Activated CD4-positive, alpha-beta T cell treated with anti-CD3 and anti-CD28 coated beads for 36 hours (primary cell): ENCODE measurements at places on chromosomes 1 and 21. TPM values are rescaled to one million over a fixed set of nuclear protein-coding genes. Genes with fewer than 3 reads are reported as not detected.

Gene CTSS
- total RNA-seq = 31.4 TPM

Gene CFAP141
- total RNA-seq = not detected

Gene MAP7D1
- total RNA-seq = 133 TPM

Gene TMEM39B
- 29.8 TPM for total RNA-seq

Gene FCGR2B
- total RNA-seq = not detected

GRCh38 chr1:39105841-39106765, 80.0 kb downstream of the NDUFS5 start:
- peak; percentile 53 for DNase-seq
- H3K4me1 ChIP-seq = peaks cover 45% of the 10 kb centered on the region
- H3K27ac ChIP-seq = peak overlapping the region; percentile 64
- no peaks in the 10 kb centered on the region for H3K36me3 ChIP-seq
- H3K27me3 ChIP-seq = peaks cover 8% of the 10 kb centered on the region

GRCh38 chr1:65148548-65149350, 746 bp downstream of the AK4 start:
- peaks cover 15% of the 10 kb centered on the region for H3K4me1 ChIP-seq
- H3K36me3 ChIP-seq = peaks cover 18% of the 10 kb centered on the region
- peak; percentile 88 for DNase-seq
- H3K27me3 ChIP-seq = peaks cover 43% of the 10 kb centered on the region
- peak overlapping the region; percentile 85 for H3K4me3 ChIP-seq
- H3K27ac ChIP-seq = peak overlapping the region; percentile 82

GRCh38 chr1:56017336-56017735, 562.0 kb downstream of the PLPP3 start:
- H3K27ac ChIP-seq = no peak overlapping the region
- DNase-seq = no peak
- no peaks in the 10 kb centered on the region for H3K4me1 ChIP-seq
- no peaks in the 10 kb centered on the region for H3K36me3 ChIP-seq
- H3K4me3 ChIP-seq = no peak overlapping the region
- H3K27me3 ChIP-seq = peaks cover 3% of the 10 kb centered on the region

GRCh38 chr1:191206513-191207207, 729.0 kb upstream of the BRINP3 start:
- no peaks in the 10 kb centered on the region for H3K36me3 ChIP-seq
- H3K27me3 ChIP-seq = no peaks in the 10 kb centered on the region
- H3K27ac ChIP-seq = no peak overlapping the region
- H3K4me1 ChIP-seq = no peaks in the 10 kb centered on the region

- H3K27ac ChIP-seq = peak overlapping the region; percentile 91
- peak overlapping the region; percentile 13 for H3K4me3 ChIP-seq
- peaks cover 11% of the 10 kb centered on the region for H3K36me3 ChIP-seq
- no peak for DNase-seq
- peaks cover 21% of the 10 kb centered on the region for H3K4me1 ChIP-seq
Observed at GRCh38 chr1:52659851-52660596, 27.1 kb downstream of the SHISAL2A start.

DNA sequence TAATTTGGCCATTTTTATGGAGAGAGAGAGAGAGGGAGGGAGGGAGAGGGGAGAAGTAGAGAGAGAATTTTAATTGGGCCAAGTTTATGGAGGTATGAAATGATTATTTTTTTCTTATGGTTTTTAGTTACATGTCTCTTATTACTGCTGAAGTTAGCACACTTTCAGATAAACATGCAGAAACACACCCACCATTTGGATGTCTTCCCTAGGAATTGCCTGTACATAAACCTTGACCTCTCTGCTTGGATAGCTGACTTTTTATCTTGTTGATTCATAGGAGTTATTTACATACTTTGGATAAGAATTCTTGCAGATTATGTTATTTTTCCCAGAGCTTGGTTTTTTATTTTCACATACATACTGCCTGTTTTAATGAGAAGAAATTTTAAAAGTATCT, 310.2 kb upstream of the ADAMTS5 start:
- H3K36me3 ChIP-seq = no peaks in the 10 kb centered on the region
- H3K27me3 ChIP-seq = no peaks in the 10 kb centered on the region
- H3K4me1 ChIP-seq = no peaks in the 10 kb centered on the region

- peaks cover 3% of the 10 kb centered on the region for H3K36me3 ChIP-seq
- peaks cover 3% of the 10 kb centered on the region for H3K4me1 ChIP-seq
- no peaks in the 10 kb centered on the region for H3K27me3 ChIP-seq
- no peak for DNase-seq
- H3K27ac ChIP-seq = peak overlapping the region; percentile 10
Observed at GRCh38 chr1:19533626-19534025, 48.3 kb upstream of the CAPZB start.

GRCh38 chr1:201241736-201242135, 41.6 kb upstream of the PKP1 start:
- no peaks in the 10 kb centered on the region for H3K4me1 ChIP-seq
- no peak overlapping the region for H3K4me3 ChIP-seq
- peaks cover 36% of the 10 kb centered on the region for H3K27me3 ChIP-seq
- no peak overlapping the region for H3K27ac ChIP-seq

DNA sequence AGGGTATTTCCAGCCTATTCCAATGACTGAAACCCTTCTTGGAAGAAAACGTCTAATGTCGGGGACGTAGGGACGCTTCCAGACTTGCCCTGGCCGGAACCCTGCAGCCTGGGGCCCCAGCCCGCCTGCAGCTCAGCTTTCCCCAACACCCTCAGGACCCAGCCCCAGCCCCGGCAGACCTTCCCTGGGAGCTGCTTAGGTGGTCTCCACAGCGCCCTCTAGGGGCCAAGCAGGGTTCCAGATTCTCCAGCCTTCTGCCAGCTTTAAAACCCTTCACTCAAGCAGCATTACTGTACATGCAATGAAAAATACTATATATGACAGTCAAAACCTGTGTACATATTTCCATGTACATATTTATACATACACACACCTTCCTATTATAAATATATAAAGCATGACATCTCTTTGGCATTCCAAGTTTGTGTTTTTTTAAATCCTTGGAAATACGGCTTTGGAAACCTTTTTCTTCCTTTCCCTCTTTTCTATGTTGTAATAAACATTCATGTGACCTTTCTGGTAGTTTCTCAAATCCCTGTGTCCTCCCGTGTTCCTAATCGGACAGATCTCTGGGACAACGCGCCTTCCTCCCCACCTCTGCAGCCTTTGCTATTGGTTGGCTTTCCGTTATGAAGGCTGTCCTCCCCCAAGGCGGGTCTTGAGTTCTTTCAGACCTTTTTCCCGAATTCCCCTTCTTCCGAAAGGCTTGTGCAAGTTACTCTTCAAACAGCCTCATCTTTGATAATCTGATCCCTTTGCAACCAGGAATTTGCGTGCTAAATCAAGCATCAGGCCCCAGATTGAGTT, 60.3 kb downstream of the STUM start:
- H3K4me1 ChIP-seq = no peaks in the 10 kb centered on the region
- no peaks in the 10 kb centered on the region for H3K27me3 ChIP-seq
- no peak overlapping the region for H3K4me3 ChIP-seq
- no peak overlapping the region for H3K27ac ChIP-seq
- no peaks in the 10 kb centered on the region for H3K36me3 ChIP-seq

- H3K27ac ChIP-seq = peak overlapping the region; percentile 83
- no peak overlapping the region for H3K4me3 ChIP-seq
- H3K36me3 ChIP-seq = peaks cover 36% of the 10 kb centered on the region
- no peaks in the 10 kb centered on the region for H3K27me3 ChIP-seq
Observed at GRCh38 chr1:181043025-181043888, 9.5 kb downstream of the MR1 start.

DNA sequence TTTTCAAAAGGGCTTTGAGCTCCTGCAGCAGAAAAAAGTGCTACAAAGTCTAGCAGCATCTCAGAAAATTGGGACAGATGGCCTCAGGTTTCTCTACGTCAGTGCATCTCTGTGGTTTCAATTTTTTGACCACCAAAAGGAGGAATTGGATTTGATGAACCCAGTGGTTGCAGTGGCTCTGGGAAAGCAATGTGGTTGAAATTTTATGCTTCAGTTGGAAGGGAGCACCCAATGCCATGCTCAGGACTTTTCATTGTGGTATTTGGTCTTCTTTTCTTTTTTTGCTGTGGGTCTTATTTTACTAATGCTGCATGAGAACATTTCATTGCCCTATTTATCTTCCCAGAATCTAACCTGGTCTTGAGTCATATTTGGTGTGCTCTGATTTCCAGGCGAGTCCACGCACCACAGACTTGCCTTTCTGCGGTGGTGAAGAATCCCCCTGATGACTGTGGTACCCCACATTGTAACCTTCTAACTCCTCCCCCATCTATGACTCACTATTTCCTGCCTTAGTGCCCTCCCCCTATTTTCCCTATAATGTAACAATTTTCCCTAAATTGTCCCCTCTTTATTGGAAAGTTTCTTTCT, 56.7 kb downstream of the S1PR1 start:
- H3K36me3 ChIP-seq = no peaks in the 10 kb centered on the region
- H3K4me3 ChIP-seq = peak overlapping the region; percentile 43
- H3K27ac ChIP-seq = peak overlapping the region; percentile 82
- H3K27me3 ChIP-seq = no peaks in the 10 kb centered on the region
- peak; percentile 79 for DNase-seq

GRCh38 chr1:8516278-8516777, 198.4 kb downstream of the SLC45A1 start:
- no peak for DNase-seq
- H3K4me3 ChIP-seq = no peak overlapping the region
- H3K27ac ChIP-seq = peak overlapping the region; percentile 78
- H3K4me1 ChIP-seq = peaks cover 63% of the 10 kb centered on the region
- no peaks in the 10 kb centered on the region for H3K27me3 ChIP-seq
- peaks cover 16% of the 10 kb centered on the region for H3K36me3 ChIP-seq

GRCh38 chr1:219847215-219847855, 81.0 kb downstream of the SLC30A10 start:
- H3K4me1 ChIP-seq = no peaks in the 10 kb centered on the region
- H3K27me3 ChIP-seq = peaks cover 3% of the 10 kb centered on the region
- no peak overlapping the region for H3K4me3 ChIP-seq
- no peaks in the 10 kb centered on the region for H3K36me3 ChIP-seq
- no peak for DNase-seq

- no peak for DNase-seq
- peaks cover 23% of the 10 kb centered on the region for H3K36me3 ChIP-seq
- no peaks in the 10 kb centered on the region for H3K27me3 ChIP-seq
- no peak overlapping the region for H3K4me3 ChIP-seq
- H3K27ac ChIP-seq = no peak overlapping the region
Observed at GRCh38 chr1:241598249-241598648, 41.9 kb downstream of the CHML start.

DNA sequence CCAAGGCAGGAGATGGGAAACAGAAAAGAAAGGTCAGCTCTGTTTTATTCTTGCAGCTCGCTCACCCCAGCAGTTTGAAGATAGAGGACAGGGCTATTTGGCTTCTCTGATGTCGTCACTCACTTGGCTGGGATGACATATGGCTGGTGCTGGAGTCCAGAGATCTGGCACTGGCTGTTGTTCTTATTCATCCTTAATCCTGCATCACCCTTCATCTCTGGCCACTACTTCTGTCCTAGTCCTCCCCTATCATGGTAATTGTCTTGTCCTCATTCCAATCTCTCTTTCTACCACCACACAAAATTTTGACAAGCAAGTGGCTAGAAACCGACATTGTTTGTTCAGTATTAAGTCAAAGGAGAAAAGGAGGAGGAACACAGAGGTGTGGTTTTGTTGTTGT, 103.8 kb upstream of the PDE4B start:
- no peak overlapping the region for H3K27ac ChIP-seq
- no peak overlapping the region for H3K4me3 ChIP-seq
- no peak for DNase-seq
- peaks cover 2% of the 10 kb centered on the region for H3K4me1 ChIP-seq
- peaks cover 10% of the 10 kb centered on the region for H3K27me3 ChIP-seq

GRCh38 chr1:71835442-71835813, 446.9 kb downstream of the NEGR1 start:
- DNase-seq = no peak
- no peaks in the 10 kb centered on the region for H3K4me1 ChIP-seq
- no peak overlapping the region for H3K4me3 ChIP-seq
- H3K36me3 ChIP-seq = no peaks in the 10 kb centered on the region

DNA sequence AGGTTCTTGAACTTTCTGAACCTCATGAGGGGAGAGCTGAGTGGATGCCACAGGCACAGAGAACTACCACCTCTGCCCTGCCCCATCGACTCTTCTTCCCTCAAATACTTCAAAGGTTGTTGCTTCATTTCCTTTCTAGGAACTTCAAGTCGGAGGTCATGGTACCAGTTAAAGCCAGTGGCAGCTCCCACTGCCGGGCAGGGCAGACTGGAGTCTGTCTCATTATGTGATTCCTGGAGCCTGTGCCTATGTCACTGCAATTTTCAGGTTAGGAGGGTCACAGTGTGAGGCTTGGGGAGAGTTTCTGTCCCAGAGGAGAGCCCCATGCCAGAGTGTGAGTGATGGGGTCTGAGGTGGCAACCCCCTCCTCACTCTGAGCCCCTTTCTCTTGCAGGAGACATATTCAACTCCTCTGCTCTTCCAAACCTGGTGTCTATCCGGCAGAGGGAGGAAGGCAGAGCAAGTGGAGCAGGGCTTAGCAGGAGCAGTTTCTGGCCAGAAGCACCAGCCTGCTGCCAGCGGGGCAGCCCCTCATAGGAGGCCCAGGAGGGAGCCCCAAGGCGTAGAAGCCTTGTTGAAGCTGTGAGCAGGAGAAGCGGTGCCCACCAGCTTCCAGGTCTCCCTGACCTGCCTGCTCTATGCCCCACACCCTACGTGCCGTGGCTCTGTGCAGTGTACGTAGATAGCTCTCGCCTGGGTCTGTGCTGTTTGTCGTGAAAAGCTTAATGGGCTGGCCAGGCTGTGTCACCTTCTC, 29.3 kb downstream of the CAMK1G start:
- DNase-seq = no peak
- no peak overlapping the region for H3K27ac ChIP-seq
- H3K4me3 ChIP-seq = no peak overlapping the region

DNA sequence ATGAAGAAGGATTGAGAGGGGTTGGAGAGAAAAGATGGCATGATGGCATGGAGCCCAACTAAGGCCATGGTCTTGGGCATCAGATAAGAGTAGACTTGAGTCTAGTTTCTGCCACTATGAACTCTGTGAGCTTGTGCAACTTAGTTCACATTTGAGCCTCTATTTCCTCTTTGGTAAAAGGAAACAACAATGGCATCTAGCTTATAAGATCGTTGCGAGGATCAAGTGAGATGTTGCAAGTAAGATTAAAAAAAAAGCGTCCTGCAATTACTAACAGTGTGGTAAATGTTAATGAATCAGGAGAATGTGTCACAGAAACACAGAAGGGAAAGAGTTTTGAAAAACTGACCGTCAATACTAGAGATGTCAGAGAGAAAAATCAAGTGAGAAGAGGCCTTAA, 202.9 kb upstream of the FGGY start:
- no peak overlapping the region for H3K4me3 ChIP-seq
- no peaks in the 10 kb centered on the region for H3K36me3 ChIP-seq
- no peaks in the 10 kb centered on the region for H3K27me3 ChIP-seq
- no peak for DNase-seq
- no peaks in the 10 kb centered on the region for H3K4me1 ChIP-seq

GRCh38 chr21:45724994-45725843, 81.7 kb downstream of the PCBP3 start:
- H3K4me1 ChIP-seq = peaks cover 17% of the 10 kb centered on the region
- H3K36me3 ChIP-seq = no peaks in the 10 kb centered on the region
- no peak for DNase-seq
- no peak overlapping the region for H3K27ac ChIP-seq
- H3K27me3 ChIP-seq = no peaks in the 10 kb centered on the region
- no peak overlapping the region for H3K4me3 ChIP-seq
